ENCODE measurements at places on chromosomes 2 and 18. TPM values are rescaled to one million over a fixed set of nuclear protein-coding genes. Genes with fewer than 3 reads are reported as not detected.

DNA sequence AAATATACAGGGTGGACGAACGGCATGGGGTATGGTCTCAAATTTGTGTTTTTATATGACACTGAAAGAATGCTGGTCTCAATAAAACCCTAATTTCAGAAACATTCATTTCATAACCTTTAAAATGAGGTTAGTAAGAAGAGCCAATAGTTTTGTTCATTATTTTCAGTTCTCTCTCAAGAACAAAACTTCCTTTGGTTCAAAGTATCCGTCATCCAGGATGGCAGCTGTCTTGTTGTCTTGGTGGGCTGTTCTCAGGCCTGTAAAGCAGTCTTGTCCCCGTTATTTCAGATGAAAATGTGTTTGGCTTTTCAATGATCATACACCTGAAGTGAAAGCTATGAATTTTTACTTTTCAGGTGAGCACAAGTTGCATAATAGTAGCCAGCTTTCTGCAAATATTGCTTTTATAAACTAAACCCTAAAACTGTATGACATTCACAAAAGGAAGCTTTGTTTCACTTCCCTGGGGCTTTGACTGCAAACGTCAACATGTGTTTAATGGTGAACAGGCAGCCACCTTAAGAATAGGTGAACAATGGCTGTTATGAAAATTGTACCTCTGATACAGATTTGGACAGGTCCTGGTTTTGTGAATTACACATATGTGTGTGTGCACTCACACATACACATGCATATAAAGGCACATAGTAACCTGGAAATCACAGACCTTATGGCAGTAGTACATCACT is 2.6 kb downstream of the IL18RAP start:
- H3K4me1 ChIP-seq, result no peaks in the 10 kb centered on the region
- no peak overlapping the region for H3K4me3 ChIP-seq
- H3K27me3 ChIP-seq, result no peaks in the 10 kb centered on the region
- no peaks in the 10 kb centered on the region for H3K36me3 ChIP-seq
- no peak overlapping the region for H3K27ac ChIP-seq
- DNase-seq, result no peak

- H3K4me1 ChIP-seq, result no peaks in the 10 kb centered on the region
- H3K4me3 ChIP-seq, result no peak overlapping the region
- no peaks in the 10 kb centered on the region for H3K36me3 ChIP-seq
- DNase-seq, result no peak
- no peaks in the 10 kb centered on the region for H3K27me3 ChIP-seq
- H3K27ac ChIP-seq, result no peak overlapping the region
Measured at GRCh38 chr2:10016802-10017258, 26.5 kb upstream of the KLF11 start.

DNA sequence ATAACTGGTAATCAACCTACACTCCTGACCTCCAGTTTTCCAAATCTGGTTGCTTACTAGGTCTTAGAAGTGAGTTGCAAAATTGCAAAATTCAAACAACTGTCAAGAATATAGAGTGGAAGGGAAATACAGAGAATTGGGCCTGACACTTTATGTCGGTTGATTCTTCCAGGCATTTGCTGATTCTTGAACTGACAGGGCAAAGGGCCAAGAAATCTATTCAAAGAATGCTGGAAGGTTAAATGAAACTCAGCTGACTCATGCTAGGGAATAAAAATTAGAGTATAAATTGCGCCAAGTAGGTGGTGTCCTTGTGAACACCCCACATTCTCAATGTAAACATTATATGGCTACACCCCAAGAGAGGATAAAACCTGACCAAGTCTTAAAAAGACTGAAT is 21.5 kb upstream of the ZSCAN30 start:
- DNase-seq, result no peak
- no peak overlapping the region for H3K27ac ChIP-seq
- H3K4me1 ChIP-seq, result no peaks in the 10 kb centered on the region
- H3K27me3 ChIP-seq, result no peaks in the 10 kb centered on the region
- H3K36me3 ChIP-seq, result peaks cover 26% of the 10 kb centered on the region

GRCh38 chr2:19722531-19722971 is 179.2 kb downstream of the TTC32 start:
- no peaks in the 10 kb centered on the region for H3K27me3 ChIP-seq
- no peak overlapping the region for H3K4me3 ChIP-seq
- no peaks in the 10 kb centered on the region for H3K36me3 ChIP-seq
- DNase-seq, result no peak
- no peaks in the 10 kb centered on the region for H3K4me1 ChIP-seq
- no peak overlapping the region for H3K27ac ChIP-seq

DNA sequence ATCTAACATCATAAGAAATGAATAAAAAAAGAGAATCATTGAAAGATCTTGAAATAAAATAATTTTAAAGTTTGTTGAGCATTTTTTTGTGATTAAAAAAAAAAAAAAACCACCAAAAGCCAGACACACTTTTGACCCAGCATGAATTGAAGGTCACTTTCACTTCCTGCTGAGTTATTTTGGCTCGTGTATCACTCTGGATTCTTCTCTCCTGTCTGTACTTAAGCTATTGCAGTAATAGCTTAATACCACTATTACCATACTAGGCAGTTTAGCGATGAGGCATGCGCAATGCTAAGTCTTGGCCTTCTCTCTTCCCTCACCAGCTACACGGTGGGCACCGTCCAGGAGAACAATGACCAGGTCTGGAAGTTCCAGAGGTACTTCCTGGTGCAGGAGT is 54.5 kb upstream of the SPP2 start:
- no peaks in the 10 kb centered on the region for H3K4me1 ChIP-seq
- no peak overlapping the region for H3K4me3 ChIP-seq
- no peak for DNase-seq
- H3K27me3 ChIP-seq, result peaks cover 5% of the 10 kb centered on the region
- H3K27ac ChIP-seq, result no peak overlapping the region

DNA sequence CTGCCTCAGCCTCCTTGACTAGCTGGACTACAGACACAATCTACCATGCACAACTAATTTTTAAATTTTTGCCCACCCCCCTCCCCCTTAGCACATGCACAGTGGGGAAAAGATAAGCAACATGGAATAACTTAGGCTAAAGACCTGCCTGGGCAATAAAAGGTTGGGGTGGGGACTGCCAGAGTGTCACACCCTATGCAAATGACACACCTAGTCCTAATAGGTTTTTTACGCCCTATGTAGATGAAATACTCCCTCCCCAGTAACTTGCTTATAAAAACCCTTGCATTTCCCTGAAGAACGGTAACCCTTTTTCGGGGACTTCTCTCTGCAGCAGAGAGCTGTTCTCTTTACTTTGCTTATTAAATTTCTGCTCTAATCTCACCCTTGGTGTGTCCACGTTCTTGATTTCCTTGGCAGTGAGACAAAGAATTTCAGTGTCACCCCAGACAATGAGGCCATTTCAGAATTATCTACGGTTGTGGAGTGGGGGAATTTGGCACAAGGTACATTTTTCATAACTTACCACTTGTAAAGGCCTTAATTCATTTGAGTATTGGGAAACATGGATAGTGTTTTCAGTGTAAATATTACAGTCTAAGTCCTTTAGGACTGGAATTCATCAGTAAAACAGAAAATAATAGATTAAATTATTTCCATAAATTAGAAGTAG is 109.2 kb downstream of the NOL4 start:
- no peak overlapping the region for H3K27ac ChIP-seq

DNA sequence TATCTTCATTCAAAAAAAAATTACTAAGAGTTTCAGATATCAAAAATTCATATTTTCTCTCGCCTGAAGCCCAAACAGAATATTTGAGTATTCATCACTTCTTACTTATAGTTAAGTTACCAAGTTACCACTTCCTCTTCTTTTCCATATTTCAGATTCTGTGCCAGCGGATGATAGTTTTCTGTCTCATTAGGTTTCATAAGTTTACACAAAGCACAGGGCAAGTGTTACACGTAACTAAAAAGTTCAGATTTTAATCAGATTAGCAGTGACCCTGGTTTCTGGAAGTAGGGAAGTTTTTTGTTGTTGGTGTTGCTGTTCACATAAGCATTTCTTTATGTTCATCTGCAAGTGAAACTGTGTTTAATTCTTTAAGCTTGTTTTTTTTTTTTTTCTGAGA is 10.2 kb downstream of the AFTPH start:
- H3K27me3 ChIP-seq, result no peaks in the 10 kb centered on the region
- no peak overlapping the region for H3K27ac ChIP-seq
- H3K36me3 ChIP-seq, result no peaks in the 10 kb centered on the region
- no peak overlapping the region for H3K4me3 ChIP-seq

- H3K4me1 ChIP-seq, result peaks cover 3% of the 10 kb centered on the region
- H3K4me3 ChIP-seq, result no peak overlapping the region
- no peaks in the 10 kb centered on the region for H3K27me3 ChIP-seq
- peak; percentile 75 for DNase-seq
- H3K27ac ChIP-seq, result peak overlapping the region; percentile 86
Measured at GRCh38 chr18:49858309-49859020, 45.1 kb upstream of the ACAA2 start.

GRCh38 chr18:66344227-66344626 is 259.7 kb downstream of the CDH19 start:
- DNase-seq, result no peak
- H3K36me3 ChIP-seq, result no peaks in the 10 kb centered on the region
- no peak overlapping the region for H3K27ac ChIP-seq

- no peaks in the 10 kb centered on the region for H3K4me1 ChIP-seq
- no peak for DNase-seq
- H3K4me3 ChIP-seq, result no peak overlapping the region
- H3K27me3 ChIP-seq, result no peaks in the 10 kb centered on the region
- no peaks in the 10 kb centered on the region for H3K36me3 ChIP-seq
- H3K27ac ChIP-seq, result no peak overlapping the region
Measured at GRCh38 chr2:170298115-170298514, 120.2 kb downstream of the MYO3B start.

- DNase-seq, result no peak
- no peaks in the 10 kb centered on the region for H3K36me3 ChIP-seq
- H3K27ac ChIP-seq, result no peak overlapping the region
Measured at GRCh38 chr2:10317646-10318045, 14.9 kb downstream of the HPCAL1 start.

DNA sequence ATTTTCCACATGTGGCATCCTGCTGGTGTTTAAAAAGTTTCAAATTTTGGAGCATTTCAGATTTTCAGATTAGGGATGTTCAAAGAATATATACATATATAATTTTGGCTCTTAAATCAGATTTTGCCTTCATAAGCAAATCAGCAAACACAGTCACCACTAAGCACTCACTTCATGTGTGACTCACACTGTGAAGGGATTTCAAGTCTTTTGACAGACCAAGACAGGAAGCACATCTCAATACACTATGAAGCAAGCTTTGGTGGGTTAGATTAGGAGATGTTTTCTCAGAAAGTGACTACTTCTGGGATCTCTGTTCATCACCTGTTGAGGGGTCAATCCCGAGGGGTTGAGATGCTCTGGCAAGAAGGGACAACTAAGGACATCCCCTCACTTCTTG is 227.8 kb upstream of the RBBP8 start:
- H3K4me3 ChIP-seq, result no peak overlapping the region
- no peaks in the 10 kb centered on the region for H3K27me3 ChIP-seq
- peaks cover 17% of the 10 kb centered on the region for H3K4me1 ChIP-seq
- H3K27ac ChIP-seq, result no peak overlapping the region

- H3K36me3 ChIP-seq, result no peaks in the 10 kb centered on the region
- no peak overlapping the region for H3K27ac ChIP-seq
- peaks cover 4% of the 10 kb centered on the region for H3K4me1 ChIP-seq
- no peak for DNase-seq
Measured at GRCh38 chr2:68287580-68288441, 31.9 kb downstream of the CNRIP1 start.

DNA sequence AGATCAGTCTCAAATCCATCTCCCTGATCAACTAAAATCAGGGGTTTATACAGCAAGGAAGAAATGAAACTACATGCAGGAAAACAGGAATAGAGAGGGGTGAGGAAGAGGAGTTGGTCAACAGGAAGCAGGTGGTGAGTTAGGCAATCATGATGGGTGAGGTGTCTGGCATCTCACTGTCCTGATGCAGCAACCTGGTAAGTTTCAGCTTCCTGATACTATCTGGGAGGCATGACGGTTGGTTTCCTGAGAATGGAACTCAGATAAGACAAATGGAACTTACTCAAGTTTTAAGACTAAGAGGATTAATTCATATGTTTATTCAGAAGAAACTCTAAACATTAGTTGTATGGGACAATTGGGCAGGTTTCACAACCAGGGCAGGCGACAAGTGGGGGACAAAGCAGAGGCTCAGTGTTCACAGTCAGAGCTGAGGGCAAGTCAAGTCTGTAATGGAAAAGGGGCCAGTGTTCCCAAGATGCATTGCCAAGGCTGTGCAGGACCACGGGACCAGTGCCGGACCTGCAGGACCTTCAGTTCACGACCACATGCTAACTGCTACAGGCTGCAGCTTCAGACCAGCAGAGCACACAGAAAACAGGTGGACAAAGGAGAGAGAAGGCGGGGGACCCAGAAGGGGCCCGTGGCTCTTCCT is 17.7 kb upstream of the GALM start:
- no peaks in the 10 kb centered on the region for H3K36me3 ChIP-seq
- H3K4me1 ChIP-seq, result no peaks in the 10 kb centered on the region
- no peak overlapping the region for H3K4me3 ChIP-seq
- no peak overlapping the region for H3K27ac ChIP-seq

DNA sequence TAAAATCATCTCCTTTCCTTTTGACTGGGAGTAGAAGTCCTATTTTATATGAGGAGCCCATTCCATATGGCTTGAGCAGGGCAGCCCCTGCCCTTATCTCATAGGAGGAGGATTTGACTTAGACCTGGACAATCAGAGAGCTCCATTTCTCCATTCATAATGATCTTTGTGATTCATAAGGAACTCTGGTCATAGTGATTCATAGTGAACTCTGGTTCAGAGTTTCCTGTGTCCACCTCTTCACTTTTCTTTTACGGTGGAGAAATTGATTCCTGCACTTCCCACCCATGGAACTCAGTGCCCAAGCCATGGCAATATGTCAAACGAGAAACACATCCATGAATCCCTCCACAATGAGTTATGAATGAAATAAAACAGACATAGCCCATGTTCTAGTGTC is 12.8 kb upstream of the MYO3B start:
- no peak overlapping the region for H3K4me3 ChIP-seq
- no peaks in the 10 kb centered on the region for H3K36me3 ChIP-seq
- no peaks in the 10 kb centered on the region for H3K4me1 ChIP-seq
- no peak overlapping the region for H3K27ac ChIP-seq
- no peaks in the 10 kb centered on the region for H3K27me3 ChIP-seq
- no peak for DNase-seq

DNA sequence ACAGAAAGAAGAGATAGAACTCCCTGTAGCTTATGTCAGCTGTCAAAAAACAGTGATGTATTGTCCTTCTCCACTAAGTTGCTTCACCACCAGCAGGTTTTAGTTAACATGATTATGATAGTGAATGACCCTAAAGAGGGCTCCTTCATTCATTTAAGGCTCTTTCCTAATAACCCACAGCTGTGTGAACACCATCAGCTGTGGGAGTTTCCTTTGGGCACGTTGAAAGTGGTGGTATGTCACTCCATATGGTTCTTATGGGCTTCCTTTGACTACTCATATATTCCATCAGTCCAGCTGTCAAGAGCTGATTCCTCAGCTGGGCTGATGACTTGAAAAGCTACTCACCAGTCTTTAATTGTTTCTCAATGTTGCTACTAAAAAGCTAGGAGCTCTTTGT is 210.3 kb downstream of the UBE2E3 start:
- H3K27ac ChIP-seq, result no peak overlapping the region
- H3K27me3 ChIP-seq, result no peaks in the 10 kb centered on the region
- H3K4me1 ChIP-seq, result no peaks in the 10 kb centered on the region
- H3K36me3 ChIP-seq, result no peaks in the 10 kb centered on the region
- no peak for DNase-seq
- no peak overlapping the region for H3K4me3 ChIP-seq

The ACTG2 gene
- 394 TPM for total RNA-seq

The LAMA3 gene
- 38.5 TPM for total RNA-seq

The FAP gene
- total RNA-seq, result not detected

The KIF1A gene
- total RNA-seq, result 3.4 TPM

The OTOF gene
- not detected for total RNA-seq

The SPATA3 gene
- not detected for total RNA-seq

The REG1B gene
- total RNA-seq, result not detected

The SATB2 gene
- total RNA-seq, result 292 TPM

The TMEM169 gene
- total RNA-seq, result 0.41 TPM
